ENCODE measurements at places on chromosomes 11 and 22.

DNA sequence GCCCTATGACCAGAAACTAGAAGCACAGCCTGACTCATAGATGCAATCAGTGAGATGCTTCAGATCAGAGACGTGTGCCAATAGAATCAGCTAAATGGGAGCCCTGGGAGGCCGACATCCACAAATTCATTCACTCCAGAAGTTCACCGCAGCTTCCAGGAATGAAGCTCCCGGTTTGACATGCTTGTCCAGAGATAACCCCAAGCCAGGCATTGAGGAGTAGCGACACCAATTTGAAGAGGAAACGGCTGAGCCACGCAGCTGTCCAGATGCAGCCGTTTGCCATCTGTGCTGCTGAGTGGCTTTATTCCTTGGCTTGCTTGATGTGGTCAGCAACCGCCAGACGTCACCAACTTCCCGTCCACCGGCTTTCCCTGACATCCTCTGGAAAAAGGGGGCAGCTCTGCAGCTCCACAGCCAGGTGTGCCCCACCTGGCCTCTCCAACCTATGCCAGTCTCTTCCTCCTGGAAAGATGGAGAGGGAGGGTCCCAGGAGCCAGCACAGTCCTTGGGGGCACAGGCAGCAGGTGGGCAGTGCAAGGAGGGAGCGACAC is 123.9 kb upstream of the OPCML start:
- no peak for DNase-seq

DNA sequence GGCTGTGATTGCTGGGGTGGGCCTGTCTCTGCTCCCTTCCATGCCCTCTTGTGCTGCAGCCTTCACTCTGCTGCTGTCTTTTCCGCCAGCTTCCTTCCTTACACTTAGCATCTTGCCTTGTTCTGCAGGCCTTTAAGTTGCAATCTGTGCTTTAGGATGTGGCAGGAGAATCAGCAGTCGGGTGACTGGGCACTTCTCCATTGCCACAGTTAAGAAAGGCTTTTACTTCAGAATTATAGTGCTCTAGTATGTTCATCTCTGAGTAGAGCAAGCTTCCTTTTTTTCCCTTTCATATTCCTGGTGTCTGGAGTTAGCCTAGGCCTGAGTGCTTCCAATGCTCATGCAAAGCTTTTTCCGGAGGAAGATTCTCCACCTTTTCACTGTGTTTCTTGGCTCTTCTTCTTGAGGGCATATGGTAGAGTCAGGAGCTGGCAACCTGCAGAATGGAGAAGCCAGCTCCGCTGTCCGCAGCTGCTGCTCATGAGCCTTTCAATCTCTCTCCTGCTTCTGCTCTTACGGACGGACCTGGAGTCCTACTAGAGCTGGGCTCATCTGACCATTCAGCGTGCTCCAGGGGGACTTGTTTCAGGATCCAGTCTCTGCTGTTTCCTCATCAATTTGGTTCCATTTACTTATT is 20.2 kb downstream of the PPP6R2 start:
- no peak for DNase-seq

GRCh38 chr11:1632053-1632714 is 2.6 kb downstream of the KRTAP5-5 start:
- DNase-seq, result no peak

DNA sequence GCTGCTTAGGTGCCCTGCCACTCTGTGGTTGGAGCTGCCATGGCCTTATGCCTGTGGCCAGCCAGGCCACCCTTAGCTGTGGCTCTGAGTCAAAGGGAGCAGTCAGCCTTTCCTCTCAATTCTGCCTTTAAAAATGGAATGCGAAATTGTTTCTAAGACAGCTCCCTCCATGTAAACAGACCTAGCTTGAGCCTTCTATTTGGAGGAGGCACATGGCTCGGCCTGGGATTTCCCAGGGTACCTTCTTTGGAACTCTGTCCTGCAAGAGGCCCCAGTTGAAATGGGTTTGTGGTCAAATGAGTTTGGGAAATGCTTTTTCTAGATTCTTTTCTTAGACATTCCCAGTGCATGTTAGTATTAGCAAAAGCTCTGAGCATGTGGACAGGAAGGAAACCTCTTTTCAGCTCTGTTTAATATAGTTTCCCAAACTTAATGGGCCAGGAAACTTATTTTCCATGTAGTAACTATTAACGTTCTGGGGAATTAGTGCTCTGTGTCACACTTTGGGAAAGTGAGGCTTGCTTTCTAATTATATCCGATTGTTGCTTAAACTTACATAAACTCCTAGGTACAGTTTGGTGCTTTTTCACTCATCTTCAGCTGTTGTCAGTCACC is 7.8 kb downstream of the PHOX2A start:
- DNase-seq, result no peak

DNA sequence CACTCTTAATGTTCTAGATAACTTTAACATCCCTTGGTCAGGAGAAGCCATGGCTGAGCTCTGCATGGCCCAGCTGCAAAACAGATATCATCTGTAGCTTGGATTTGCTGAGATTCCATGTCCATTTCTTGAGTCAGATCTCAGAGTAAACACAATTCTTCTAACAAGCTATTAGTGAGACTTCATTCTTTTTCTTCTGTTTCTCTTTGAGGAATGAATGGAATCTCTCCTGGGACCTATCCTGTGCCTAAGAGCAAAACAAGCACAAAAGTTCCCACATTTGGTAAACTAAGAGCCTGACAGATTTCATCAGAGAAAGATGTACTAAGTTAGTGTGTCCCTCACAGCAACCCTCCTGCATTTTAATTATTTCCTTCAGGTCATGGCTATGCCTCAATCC is 142.8 kb downstream of the MAML2 start:
- DNase-seq, result no peak

GRCh38 chr11:68194675-68195294 is 18.3 kb downstream of the KMT5B start:
- no peak for DNase-seq

DNA sequence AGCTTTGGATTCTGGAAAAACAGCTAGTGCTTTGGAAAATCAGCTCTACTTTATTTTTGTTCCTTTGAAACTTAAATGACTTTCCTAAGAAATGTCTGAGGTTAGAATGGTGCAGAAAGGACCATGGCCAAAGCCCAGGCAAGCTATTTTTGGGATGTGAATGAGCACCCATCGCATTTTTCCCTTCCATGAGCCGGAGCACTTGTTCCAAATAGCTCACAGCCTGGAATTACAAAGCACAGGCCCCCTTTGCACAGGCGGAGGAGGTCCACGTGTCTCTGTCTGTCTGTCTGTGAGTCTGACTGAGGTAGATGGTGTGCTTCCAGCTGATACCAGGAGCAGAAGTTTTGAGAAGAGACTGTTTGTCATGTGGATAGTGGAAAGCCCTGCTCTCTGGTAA is 50.7 kb downstream of the MICAL2 start:
- DNase-seq, result no peak

GRCh38 chr11:33500332-33500731 is 200.3 kb downstream of the C11orf91 start:
- DNase-seq, result no peak

DNA sequence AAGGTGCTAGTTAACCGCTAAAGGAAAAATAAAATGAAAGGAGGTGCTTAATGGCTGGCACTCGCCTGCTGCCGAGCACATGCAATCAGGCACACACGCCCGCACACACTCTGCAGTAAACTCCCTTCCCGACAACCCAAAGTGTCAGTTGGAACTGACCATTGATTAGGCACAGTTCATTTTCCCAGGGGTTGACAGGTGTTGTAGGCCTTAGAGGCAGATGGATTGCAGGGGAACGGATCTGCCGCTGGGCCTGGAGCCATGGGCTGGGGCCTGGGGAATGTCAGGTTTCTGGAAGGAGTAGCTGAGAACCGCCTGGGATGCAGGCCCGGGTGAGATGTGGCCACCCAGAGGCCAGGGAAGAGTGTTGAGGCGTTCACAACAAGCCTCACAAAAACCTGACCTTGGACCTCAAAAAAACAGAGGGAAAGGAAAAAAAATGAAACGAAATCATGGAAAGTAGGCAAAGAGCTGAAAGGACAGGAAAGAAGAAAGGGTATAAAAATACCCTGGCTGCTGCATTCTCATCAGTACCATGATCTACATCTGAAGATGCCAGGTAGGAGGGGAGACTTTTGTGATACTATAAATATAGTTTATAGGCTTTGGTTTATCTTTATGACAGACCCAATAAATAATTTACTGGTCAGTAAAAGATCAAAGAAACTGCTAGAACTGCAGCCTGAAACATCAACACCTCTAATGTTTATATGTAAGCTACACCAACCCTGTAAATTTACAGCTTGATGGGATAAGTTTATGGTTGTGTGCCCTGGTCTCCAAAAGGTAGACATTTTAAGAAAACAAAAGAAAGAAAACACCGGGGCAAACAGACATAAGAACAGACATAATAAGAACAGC is 313.4 kb downstream of the BUD13 start:
- no peak for DNase-seq

GRCh38 chr11:12187399-12187798 is 77.0 kb downstream of the MICAL2 start:
- DNase-seq, result no peak

- DNase-seq, result no peak
Observed at GRCh38 chr11:77091146-77091940, 11.3 kb upstream of the OMP start.

DNA sequence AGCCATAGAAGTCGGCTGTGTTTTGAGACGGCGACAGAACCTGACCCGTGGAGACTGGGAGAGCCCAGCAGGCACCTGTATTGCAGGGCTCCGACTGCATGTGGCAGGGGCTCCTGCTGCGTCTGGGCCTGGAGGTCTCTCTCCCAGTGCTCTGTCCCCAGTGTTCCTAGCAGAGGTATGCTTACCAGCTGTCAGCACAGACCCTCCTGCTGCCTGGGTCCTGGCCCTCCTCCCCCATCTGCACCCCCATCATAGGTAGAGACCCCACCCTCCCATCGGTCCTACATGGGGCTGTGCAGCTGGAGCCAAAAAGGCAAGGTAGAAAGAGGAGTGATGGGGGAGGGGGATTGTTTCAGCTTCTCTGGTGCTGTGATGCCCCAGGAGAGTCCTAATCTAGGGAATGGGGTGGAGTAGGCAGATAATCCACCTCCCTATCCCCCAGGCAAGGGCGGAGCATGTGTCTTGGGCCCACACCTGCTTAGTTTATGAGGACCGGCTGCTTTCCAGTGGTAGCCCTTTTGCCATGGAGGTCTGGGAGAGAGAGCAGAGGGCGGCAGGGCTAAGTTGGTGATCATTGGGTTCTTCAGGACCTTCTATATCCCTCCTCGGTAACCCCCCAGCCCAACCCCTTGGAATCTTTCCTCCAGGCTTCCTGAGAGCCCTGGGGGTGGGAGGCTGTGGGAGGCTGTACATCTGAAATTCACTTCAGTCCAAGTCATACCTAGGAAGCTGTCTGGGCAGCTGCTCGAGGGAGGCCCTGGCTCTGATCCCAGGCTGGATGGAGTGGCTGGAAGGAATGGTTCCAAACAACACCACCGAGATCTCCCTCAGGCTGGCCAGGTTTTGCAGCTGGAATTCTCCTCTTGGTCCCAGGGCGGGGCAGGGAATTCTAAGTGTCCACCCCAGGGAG is 5.3 kb downstream of the SLC7A4 start:
- no peak for DNase-seq

DNA sequence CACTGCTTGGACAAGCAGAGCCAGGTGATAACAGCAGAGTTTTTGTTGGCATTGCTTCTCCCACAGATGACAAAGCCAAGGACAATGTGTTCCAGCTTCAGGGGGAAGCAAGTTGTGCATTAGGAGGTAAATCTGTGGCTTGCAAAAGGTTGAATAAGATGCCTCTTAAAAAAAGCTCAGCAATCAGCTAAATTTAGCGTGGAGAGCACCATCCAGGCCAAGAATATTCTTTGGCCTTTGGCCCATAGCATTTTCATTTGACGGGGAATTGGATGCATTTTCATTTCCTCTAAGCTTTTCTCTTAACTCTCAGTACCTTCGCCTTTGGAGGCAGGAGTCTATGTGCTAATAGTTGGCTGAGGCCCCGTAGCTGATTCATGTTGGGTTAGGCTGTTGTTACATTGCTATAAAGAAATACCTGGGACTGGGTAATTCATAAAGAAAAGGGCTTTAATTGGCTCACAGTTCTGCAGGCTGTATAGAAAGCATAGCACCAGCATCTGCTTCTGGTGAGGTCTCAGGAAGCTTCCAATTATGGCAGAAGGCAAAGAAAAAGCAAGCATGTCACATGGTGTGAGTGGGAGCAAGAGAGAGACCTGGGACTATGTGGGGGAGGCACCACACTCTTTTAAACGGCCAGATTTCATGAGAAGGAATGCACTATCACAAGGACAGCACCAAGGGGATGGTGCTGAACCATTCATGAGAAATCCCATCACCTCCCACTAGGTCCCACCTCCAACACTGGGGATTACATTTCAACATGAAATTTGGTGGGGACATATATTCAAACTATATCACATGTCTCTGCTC is 350.1 kb upstream of the C11orf87 start:
- DNase-seq, result no peak

DNA sequence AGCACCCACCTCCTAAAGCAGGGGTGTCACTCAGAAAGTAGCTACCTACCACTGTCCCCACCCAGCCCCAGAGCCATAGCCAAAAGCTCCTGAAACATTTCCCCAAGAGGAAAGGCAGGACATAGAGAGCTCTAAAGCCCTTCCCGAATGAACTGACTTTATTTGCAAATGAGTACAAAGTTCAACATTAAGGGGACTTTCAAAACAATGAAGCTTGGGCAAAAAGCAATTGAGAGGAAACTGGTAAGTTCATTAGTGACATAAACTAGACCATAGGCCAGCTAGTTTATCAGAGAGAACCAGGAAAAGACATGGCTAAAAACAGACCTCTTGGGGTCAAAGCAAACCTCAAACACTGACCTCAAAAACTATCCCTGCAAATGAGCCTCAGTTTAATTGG is 72.7 kb downstream of the IGLL5 start:
- no peak for DNase-seq

- DNase-seq, result no peak
Observed at GRCh38 chr22:45270095-45271020, 14.4 kb upstream of the UPK3A start.

- no peak for DNase-seq
Observed at GRCh38 chr11:27886857-27887256, 186.6 kb upstream of the BDNF start.

- no peak for DNase-seq
Observed at GRCh38 chr11:19394525-19395016, 153.8 kb upstream of the E2F8 start.

GRCh38 chr11:21806947-21807346 is 385.9 kb upstream of the ANO5 start:
- DNase-seq, result no peak

- no peak for DNase-seq
Observed at GRCh38 chr11:606245-606644, 9.5 kb downstream of the IRF7 start.

GRCh38 chr11:23490557-23491235 is 630.4 kb upstream of the CCDC179 start:
- no peak for DNase-seq

DNA sequence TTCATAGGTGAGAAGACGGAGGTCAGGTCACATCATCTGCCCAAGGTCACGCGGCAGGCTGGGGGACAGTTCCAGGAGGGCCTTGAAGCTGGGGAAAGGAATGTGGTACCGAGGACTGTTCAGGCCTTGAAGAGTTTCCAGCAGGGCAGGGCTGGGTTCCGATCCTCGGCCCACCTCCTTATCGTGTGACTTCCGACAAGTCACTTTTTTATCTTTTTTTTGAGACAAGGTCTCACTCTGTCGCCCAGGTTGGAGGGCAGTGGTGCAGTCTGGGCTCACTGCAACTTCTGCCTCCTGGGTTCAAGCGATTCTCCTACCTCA is 623 bp downstream of the NDUFS8 start:
- no peak for DNase-seq

GRCh38 chr22:20175597-20175900 is 24.7 kb upstream of the CCDC188 start:
- no peak for DNase-seq
